ENCODE measurements at places on chromosomes 7 and 10.

DNA sequence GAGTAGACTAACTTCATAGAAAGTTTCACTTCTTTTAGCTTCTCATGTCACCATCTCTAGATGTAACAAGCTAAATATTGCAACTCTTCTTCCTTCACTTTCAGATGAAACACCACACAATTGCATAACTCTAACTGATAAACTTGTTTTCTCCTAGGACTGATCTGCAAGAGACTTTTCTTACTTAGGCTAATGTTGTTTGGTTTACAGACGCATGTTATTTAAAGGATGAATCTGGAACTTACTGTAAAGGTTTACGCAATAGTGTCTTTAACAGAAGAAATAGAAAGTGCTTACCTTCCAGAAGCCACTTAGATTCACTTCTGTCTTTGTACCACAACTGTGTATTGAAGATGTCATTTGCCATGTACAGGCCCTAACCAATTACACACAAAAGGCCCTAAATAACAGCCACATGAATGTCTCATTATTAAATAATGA is 22.1 kb upstream of the ZC3HAV1 start:
- DNase-seq = no peak

DNA sequence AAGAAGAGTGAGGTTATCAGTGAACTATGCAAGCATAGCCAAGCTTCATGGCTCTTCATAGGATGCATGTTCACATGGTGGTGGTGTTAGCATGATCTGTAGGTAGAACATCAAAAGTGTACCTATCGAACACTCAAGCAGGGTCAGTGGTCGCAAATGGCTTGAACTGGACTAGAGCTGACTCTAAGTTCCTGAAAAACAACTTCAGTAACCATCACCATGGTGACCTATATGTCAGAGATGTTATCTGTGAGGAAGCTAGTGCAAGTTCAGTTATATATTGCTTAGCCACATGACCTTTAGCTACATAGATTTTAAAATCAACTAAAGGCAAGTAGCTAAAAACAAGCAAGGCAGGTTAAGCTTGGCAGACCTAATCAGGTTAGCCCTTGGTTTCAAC is 163.1 kb upstream of the AGR3 start:
- DNase-seq = no peak

GRCh38 chr10:133276435-133277201 is at the start of gene ADAM8:
ADAM8 (minus strand) TSS chr10:133276868; CDS start chr10:133276817, 51 bp downstream.
- DNase-seq = no peak

- DNase-seq = no peak
Observed at GRCh38 chr10:17432723-17433122, 21.7 kb downstream of the ST8SIA6 start.

DNA sequence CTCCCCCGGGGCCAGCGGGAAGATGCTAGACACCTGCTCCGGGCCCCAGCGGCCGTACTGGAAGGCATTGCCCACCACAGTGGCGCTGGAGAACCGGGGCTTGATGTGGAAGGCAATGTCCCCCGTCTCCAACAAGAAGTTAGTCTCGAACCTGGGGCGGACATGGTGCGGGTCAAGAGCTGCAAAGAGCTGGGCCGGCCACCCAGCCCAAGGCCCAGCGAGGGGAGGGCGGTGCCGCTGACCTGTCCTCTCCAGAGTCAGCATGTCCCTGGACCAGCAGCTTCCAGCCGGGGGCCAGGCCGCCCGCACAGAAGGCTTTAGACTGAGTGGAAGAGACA is 551 bp downstream of the GRIFIN start:
- no peak for DNase-seq

- no peak for DNase-seq
Observed at GRCh38 chr10:116207690-116208089, 65.3 kb downstream of the GFRA1 start.

GRCh38 chr10:101142533-101143344 is 11.6 kb downstream of the TLX1 start:
- no peak for DNase-seq
